Activated B cell treated with CpG ODN at 0.5 μM for 24 hours (primary cell): ENCODE measurements at places on chromosomes 11 and 22.
A peak's percentile ranks its signal among the peaks of the same experiment; 100 is the strongest.

- no peaks in the 10 kb centered on the region for H3K4me1 ChIP-seq
- no peak overlapping the region for H3K4me3 ChIP-seq
- H3K27me3 ChIP-seq: no peaks in the 10 kb centered on the region
- H3K36me3 ChIP-seq: no peaks in the 10 kb centered on the region
Observed at GRCh38 chr11:88535916-88536547, 198.5 kb upstream of the CTSC start.

DNA sequence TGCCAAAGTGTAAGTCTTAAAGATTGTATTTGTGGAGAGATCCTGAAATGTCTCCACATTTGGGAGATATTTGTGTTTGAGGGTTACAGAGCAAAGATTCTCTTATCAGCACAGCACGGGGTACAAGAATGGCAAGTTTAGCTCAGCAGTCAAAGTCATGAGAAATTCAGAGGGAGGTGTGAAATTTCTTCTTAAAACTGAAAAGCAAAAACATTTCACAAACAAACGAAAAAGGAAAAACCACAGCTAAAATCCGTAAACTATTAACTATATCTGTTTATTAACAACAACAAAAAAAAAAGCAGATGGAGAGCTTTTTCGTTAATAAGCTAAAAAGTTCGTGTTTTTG lies 40.9 kb upstream of the ETS1 start:
- H3K27ac ChIP-seq: peak overlapping the region; percentile 92
- peak overlapping the region; percentile 45 for H3K4me3 ChIP-seq
- DNase-seq: no peak

- H3K4me3 ChIP-seq: no peak overlapping the region
- H3K27ac ChIP-seq: no peak overlapping the region
- no peak for DNase-seq
- H3K4me1 ChIP-seq: peaks cover 2% of the 10 kb centered on the region
- H3K36me3 ChIP-seq: no peaks in the 10 kb centered on the region
- no peaks in the 10 kb centered on the region for H3K27me3 ChIP-seq
Observed at GRCh38 chr11:44963136-44963535, 12.5 kb upstream of the TP53I11 start.

DNA sequence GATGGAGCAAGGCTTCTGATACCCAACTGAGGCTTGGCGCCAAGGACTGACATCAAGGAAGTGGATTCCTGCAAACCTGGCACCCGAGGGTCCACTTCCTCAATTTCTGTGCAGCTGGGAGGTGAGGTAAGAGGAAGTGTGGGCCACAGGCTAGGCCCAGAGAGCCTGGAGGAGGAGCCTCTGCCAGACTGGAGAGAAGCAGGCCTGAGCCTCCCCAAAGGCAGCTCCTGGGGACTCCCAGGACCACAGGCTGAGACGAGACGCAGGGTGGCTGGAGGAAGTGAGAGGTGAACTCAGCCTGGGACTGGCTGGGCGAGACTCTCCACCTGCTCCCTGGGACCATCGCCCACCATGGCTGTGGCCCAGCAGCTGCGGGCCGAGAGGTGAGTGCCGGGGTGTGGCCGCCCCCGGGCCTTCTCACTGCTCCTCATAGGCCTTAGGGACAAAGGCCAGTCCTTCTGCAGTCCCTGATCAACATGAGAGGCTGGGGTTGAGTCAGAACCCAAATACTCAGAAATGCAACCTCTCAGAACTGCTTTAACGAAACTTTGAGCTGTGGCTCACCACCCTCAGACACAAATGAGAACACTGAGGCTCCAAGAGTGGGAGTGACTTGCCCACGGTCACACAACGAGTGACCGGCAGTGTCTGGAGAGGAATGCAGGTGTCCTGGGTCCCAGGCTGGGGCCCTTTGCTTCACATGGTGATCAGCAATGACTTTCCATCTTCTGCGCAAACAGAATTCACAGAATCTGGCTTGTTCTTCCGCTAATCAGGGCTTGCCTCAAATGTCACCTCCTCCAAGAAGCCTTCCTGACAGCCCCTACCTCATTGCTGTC lies at the start of gene NCF4:
Gene NCF4 (plus strand): TSS at position 186 of the 839 bp plus-strand sequence. CDS start 166 bp downstream, at position 352.
- peak within 1 kb of the TSS; percentile 77 for H3K4me3 ChIP-seq
- H3K27ac ChIP-seq: peak within 1 kb of the TSS; percentile 95
- peaks cover 96% of the 10 kb centered on the region for H3K4me1 ChIP-seq
- DNase-seq: peak; percentile 77
- H3K27me3 ChIP-seq: no peaks in the 10 kb centered on the region

- no peaks in the 10 kb centered on the region for H3K27me3 ChIP-seq
- DNase-seq: no peak
- no peak overlapping the region for H3K27ac ChIP-seq
- H3K4me3 ChIP-seq: no peak overlapping the region
Observed at GRCh38 chr11:112288021-112288420, 27.4 kb upstream of the PLET1 start.
